ENCODE measurements at places on chromosomes 7 and 10.

DNA sequence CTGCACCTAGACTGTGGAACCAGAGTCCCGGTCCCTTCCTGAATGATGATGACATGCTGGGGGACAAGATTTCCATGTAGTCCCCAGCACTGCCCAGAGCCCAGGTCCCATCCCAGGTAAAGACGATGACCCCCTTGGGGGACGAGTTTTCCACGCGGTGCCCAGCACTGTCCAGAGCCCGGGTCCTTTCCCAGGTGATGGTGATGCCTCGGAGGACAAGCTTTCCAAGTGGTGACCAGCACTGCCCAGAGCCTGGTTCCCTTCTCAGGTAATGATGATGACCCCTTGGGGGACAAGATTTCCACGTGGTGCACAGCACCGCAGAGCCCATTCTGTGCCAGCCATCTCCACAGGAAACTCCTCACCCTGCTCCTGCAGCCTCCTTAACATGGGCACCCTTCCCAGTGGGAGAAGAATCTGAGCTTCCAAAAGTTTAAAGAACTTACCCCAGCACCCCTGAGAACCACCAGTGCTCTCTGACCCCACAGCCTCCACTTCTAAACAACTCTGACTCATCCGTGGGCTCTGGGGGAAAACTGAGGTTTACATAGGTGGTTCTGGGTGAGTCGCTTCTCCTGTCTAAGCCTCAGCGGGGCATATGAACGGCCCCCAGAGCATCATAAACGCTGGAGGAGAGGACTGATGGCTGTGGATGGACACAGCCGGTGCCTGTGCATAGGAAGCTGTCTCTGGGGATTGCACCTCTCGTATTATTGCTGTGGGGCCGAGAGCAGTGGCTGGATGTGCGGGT is 233.2 kb downstream of the TCERG1L start:
- DNase-seq: no peak

- no peak for DNase-seq
These were observed 10.9 kb upstream of the FIS1 start for GRCh38 chr7:101255796-101256195.

GRCh38 chr7:69768986-69769595 is 170.8 kb downstream of the AUTS2 start:
- no peak for DNase-seq

DNA sequence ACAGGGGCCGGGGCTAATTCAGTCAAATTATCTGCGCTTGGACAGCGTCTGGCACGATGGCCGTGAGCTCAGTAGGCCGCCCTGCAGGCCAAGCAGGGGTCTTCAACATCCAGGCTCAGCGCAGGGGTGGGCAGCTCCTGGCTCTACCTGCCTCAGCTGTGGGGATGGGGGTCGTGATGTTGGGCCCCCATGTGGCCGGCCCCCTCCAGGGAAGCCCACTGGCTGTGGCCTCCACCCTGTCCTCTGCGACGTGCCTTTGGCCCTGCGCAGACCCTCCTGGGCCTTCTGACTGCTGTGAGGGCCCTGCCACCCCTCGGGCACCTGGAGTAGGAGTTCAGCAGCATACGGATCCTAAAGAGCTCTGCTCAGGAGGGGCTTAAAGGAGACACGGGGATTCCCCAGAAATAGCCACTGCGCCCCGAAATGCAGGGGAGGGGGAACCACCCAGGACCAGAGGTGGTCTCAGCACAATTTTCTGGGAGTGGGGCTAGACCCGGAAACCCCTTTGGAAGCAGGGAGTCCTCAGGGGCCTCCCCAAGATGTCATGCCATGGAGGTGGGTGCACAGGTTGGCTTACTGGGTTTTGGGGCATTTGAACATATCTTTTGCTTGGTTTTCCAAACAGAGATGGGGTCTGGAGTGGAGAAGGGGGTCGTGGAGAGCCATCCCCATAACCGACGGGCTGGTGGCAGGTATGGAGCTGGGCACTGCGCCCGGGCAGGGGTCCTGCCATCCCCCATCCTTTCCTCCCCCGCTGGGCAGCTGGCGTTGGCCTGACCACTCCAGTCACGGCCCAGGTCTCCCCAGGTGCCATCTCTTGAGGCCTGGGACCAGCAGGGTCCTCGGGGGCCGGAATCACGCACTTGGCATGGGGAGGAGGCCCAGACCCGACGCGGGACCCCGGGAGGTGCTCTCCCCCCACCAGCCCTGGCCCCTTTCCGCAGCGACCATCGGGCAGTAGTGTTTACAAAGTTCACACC is 4.0 kb upstream of the ADAP1 start:
- no peak for DNase-seq

DNA sequence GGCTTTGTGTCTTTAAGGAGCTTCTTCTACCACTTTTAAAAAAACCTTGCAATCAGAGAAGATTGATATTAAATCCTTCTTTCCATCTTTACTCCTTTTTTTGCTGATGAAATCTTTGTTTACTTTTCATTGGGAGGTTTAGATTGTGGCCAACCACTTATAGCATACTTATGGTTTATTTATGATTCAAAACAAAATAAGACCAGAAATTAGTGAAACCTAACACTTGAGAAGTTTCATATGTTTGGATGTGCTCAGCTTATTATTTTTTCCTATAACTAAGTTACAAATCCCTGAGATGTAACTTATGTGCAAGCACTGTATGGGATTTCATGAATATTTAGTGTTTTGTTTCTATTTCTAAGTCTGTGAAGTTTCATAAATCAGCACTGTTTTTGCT is 13.5 kb upstream of the PRPS1L1 start:
- no peak for DNase-seq

Data from hippocampal formation (tissue), 2 donors.